ENCODE measurements at places on chromosomes 3 and 15. TPM values are rescaled to one million over a fixed set of nuclear protein-coding genes. Genes with fewer than 3 reads are reported as not detected.

GRCh38 chr15:67196222-67196621, 58.2 kb downstream of the AAGAB start:
- no peak for DNase-seq

DNA sequence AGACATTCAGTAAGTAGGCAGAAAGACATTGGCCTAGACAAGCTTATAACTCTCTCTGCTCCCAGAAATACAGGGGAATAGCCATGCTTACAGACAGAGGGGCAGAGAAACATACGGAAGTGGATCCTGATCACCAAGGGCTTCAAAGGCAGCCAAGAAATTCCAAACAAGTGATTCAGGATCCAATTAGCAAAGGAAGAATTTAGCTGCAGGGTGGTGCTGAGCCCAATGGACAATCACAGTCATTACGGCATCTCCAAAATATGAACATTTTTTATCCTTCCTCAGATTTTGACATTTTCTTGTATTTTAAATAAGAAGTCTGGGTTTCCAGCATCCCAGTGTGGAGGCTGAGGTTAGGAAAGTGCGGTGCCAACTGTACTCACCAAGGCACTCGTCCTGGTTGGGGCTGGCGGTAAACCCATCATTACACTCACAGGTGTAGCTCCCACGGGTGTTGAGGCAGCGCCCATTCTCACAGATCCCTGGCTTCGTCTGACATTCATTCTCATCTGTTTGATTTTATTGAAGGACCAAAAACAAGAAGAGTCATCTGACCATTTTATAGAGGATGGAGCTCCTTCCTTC, 96.8 kb downstream of the DUT start:
- DNase-seq: no peak

GRCh38 chr3:95134693-95135413, 1072.0 kb downstream of the NSUN3 start:
- DNase-seq: no peak

Gene CCK
- total RNA-seq: 1.7 TPM

GRCh38 chr3:48747015-48747615, 30.1 kb upstream of the IP6K2 start:
- no peak for DNase-seq

Gene LIPH
- 0.47 TPM for total RNA-seq

DNA sequence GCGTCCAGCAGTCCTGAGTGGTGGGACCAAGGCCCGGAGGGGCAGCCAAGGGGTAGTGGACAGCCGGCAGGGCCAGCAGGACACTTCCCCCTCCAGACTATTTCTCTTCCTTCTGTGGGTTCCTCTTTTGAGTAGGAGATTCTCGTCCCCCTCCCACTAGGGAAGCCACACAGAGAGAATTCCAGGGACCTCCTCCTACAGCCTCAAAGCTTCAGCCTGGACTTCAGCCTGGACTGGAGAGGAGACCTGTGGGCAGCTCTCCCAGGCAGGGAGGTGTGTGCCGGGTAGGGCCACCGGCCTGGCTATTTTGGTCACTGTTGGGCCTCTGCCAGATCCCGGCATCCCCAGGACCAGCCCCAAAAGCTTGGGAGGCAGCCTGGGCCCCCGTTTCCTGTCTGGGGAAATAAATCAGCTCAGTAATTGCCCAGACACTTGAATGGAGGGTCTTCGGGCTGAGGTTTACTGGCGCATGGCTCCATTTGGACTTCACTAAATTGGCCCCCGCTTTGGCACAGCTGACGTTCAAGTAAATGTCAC, 1.3 kb downstream of the SLC6A6 start:
- peak; percentile 81 for DNase-seq

- no peak for DNase-seq
Measured at GRCh38 chr3:186964616-186965015, 34.3 kb downstream of the ST6GAL1 start.

DNA sequence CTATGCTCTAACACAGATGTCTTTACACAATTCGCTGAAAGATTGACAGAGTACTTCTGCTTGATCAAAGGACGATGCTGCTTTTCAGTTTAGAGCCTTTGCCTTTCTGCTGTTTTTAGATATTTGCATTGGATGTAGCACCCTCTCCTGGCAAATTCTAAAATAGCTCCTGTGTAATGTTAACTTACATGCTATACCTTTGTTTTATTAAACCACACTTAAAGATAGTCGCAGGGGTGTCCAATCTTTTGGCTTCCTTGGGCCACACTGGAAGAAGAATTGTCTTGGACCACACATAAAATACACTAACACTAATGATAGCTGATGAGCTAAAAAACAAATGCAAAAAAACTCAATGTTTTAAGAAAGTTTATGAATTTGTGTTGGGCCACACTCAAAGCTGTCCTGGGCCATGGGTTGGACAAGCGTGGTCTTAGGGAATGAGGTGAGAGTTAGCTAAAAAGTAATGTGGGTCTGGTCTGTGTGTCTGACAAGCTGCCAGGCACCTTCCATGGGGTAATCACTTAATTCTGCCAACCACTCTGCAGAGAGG, 62.9 kb downstream of the ATG7 start:
- DNase-seq: peak; percentile 24

- peak; percentile 100 for DNase-seq
Measured at GRCh38 chr3:101676765-101677435, at the start of gene ZBTB11. Gene ZBTB11 (minus strand): TSS chr3:101677132. CDS start chr3:101676914, 218 bp downstream.

DNA sequence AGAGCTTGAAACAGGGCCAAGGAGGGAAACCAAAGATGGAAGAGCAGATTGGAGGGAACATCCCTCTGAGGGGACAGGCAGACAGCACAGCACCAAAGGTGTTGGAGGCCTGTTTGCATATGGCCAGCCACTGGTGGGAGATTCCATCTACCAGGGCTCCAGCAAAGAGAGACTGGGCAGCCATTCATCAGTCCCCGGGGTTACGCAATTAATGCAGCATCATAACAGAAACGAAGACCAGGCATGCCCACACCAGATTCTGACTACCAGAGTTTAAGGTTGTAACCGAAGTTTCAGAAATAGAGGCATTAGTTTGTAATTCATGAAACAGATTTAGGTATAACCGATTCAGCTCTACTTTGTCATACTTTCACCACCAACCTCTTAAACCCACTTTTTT, 58.1 kb downstream of the COL8A1 start:
- no peak for DNase-seq

All from adrenal gland (tissue), 19 donors.